ENCODE measurements at places on chromosomes 13 and 19.

DNA sequence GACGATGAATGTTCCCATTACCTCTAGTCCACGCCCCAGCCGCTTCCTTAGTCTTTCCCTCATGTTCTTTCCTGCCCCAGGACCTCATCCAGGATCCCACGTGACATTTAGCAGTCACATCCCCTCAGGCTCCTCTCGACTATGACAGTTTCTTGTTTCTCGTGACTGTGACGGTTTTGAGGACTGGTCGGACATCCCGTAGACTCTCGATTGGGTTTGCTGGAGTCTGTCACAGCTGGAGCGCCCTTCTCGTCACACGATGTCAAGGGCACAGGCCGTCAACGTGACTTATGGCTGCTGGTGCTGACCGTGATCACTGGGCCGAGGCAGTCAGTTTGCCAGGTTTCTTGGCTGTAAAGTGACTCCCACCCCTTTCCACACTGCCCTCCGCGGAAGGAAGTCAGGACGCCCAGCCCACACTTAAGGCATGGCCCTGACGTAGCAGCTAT is 22.8 kb downstream of the ELAVL1 start:
- no peak for DNase-seq

GRCh38 chr13:63279136-63279535 is 1863.5 kb upstream of the PCDH20 start:
- DNase-seq: no peak

GRCh38 chr13:50845211-50845610 is 1.7 kb upstream of the DLEU7 start:
- DNase-seq: no peak

GRCh38 chr13:36787181-36787580 is 31.8 kb upstream of the RFXAP start:
- no peak for DNase-seq

DNA sequence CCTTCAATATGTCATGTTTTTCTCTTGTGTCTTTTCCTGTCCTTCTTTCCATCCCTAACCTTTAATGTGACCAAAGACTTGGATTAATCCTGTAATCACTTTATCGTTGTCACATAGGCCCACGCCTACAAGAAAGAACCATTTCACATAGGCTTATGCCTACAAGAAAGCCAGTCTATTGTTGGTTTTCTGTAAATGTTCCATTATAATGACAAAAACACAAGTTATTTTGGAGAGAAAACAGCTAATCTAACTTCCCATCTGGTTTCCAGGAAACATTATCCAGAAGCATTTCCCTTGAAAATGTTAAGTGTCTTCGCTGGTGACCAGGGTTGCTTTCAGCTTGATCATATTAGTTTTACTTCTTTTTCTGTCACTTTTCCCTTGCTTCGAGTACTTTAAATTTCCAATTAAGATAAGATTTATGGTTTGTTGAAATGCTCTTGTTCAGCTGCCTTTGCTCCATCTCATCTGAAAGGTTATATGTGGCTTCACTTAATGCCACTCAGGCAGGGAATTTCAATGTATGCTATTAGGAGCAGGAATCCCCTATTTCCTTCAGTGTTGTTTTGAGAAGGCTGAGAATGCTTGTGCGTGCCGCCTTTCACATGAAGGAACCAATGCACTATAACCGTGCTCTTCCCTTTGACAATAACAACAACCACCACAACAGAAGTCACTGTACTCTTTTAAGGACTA is 708.2 kb downstream of the EFNB2 start:
- DNase-seq: no peak

GRCh38 chr19:46015687-46016425 is 7.0 kb downstream of the PGLYRP1 start:
- no peak for DNase-seq

- DNase-seq: no peak
Measured at GRCh38 chr19:20070691-20071090, 7.1 kb upstream of the ZNF90 start.

- peak; percentile 37 for DNase-seq
Measured at GRCh38 chr19:29967623-29968022, 25.6 kb downstream of the URI1 start.

DNA sequence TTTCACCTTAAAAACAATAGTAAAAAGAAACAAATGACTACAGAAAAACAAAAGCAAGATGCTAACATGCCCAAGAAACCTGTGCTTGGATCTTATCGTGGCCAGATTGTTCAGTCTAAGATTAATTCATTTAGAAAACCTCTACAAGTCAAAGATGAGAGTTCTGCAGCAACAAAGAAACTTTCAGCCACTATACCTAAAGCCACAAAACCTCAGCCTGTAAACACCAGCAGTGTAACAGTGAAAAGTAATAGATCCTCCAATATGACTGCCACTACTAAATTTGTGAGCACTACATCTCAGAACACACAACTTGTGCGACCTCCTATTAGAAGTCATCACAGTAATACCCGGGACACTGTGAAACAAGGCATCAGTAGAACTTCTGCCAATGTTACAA is 6.0 kb downstream of the CKAP2 start:
- DNase-seq: no peak

DNA sequence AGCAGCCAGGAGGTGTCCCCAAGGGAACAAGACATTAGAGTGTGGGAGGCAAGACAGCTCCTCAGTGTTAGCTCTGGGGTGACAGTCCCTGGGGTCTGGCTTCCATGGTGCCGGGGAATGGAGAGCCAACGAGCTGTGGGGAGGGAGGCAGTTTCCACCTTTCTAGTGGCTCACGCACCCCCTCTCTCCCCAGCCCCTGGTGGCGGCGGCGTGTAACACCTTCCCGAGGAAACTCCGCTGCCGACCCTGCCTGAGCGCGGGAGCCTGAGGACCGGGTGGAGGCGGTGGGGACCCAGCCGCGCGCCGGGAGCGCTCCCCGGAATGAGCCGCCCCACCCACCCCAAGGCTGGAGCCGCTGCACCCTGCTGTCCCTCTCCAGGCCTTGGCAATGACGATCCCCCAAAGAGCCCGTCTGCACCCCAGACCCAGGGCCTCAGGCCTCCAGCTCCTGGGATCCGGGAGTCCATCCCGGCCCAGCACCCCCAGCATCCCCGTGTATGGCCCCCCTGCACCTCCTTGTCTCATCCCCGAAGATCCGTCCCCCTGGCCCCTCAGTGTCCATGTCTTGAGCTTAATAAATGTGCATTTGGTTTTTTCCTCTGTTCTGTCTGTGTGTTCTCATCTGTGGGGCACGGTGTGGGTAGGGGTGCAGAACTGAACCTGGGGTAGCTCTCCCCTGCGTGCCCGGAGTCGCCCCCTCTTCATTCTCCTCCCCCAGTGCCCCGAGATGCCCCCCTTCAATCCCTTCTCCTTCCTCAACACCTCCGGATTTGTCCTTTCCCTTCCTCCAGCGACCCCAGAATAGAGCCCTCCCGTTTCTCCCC is 622 bp upstream of the FXYD5 start:
- peak; percentile 27 for DNase-seq

DNA sequence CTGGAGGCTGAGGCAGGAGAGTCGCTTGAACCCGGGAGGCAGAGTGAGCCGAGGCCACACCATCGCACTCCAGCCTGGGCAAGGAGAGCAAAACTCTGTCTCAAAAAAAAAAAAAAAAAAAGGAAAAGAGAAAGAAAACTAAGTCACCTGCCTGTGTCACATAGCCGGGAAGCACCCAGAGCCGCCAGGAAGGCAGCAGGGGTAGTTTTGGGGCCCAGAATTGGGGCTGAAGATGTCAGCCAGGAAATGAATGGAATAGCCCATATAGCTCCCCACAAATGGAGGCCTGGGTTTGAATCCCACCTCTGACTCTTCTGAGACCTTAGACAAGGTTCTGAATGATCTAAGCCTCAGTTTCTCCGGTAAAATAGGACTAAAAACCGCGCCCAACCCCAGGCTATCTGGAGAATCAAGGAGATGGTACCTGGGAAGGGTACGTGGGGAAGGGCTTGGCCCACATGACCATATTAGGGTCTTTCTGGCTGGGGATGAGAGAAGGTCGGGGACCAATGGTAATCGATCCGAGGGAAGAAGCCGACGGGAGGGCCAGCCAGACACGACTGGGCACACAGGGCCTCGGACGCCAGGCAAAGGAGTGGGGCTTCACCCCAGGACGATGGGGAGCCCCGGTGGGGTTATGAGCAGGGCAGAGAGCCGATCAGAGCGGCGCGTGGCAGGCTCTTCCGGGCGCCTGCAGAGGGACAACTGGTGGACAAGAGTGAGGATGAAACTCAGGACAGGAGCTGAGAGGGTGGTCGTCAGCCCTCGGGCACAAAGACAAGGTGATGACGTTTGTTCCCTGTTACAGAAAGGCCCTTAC is 14.4 kb downstream of the CCDC124 start:
- DNase-seq: no peak

GRCh38 chr13:99845161-99845874 is 126.2 kb downstream of the ZIC5 start:
- no peak for DNase-seq

All from inflammatory macrophage treated with lipopolysaccharide for 1 hour (primary cell).